ENCODE measurements at places on chromosomes 13 and 19.

GRCh38 chr13:110001670-110002275 is 215.4 kb upstream of the IRS2 start:
- DNase-seq, result no peak

- no peak for DNase-seq
Measured at GRCh38 chr19:29965492-29965891, 23.5 kb downstream of the URI1 start.

DNA sequence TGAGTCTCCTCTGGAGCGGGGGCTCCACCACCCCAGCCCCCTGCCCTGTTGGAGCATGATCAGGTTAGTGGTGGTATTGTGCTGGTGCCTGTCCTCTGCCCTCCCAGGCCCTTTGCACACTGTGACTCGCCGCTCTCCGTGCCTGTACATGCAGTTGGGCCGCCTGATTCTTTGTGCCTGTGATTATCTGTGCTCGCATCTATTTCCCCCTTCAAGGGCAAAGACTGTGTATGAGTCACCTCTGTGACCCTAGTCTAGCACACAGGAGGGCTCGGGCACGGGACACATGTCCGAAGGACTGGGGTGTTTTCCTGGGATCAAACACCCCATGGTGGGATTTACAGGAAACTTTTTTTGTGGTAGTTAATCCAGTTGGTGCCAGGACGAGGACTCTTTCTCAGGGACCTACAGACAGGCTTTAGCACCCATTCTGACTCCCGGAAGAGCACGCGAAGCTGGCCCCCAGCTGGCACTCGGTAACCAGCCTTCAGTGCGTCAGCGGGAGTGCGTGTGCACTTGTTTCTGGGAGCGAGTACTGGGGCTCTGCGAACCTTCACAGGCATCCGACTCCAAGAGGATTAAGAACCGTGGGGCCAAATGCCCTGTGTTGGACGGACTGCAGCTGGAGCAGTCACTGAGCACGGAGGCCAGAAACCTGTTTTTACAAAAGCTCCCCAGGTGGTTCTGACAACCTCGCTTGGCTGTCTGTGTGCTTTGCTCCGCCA is 6.7 kb downstream of the PPP1R37 start:
- DNase-seq, result no peak

GRCh38 chr13:99151516-99151915 is 49.1 kb upstream of the UBAC2 start:
- DNase-seq, result no peak

DNA sequence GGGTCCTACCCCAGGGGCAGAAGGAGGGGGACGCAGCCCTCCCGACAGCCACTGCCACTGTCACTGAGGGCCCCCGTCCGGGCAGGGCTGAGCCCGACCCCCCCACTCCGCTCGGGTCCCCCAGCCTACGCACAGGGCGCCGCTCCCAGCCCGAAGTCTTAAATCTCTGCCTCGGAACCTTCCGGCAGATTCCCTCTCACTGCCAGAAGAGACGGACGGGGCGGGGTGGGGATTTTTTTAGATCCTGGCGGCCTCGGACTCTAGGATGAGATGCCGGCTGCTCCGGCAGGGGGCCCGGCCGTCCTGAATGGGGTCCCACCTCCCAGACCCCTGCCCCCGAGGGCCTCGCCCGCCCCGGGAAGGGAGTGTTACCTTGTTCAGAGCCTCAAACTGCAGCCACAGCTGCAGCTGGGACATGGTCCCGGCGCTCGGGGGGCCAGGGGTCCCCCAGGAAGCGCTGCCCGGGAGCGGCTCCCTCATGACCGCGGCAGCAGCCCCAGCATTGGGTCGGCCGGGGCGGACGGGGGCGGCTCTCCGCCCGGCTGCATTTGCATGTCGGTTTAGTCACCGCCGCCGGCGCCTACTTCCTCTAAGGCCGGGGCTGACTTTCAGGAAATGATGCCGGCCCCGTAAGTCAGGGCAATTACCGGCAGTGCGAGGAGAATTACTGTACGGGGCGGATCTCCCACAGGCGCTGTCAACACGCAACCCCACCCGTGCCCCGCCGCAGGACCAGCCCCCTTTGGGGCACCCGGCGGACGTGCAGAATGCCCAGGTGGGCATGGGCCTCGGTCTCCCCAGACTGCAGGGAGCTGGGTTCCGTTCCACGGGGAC is 28.1 kb downstream of the GPX4 start:
- peak; percentile 87 for DNase-seq

GRCh38 chr13:46561286-46561685 is 8.3 kb downstream of the LRCH1 start:
- DNase-seq, result no peak

DNA sequence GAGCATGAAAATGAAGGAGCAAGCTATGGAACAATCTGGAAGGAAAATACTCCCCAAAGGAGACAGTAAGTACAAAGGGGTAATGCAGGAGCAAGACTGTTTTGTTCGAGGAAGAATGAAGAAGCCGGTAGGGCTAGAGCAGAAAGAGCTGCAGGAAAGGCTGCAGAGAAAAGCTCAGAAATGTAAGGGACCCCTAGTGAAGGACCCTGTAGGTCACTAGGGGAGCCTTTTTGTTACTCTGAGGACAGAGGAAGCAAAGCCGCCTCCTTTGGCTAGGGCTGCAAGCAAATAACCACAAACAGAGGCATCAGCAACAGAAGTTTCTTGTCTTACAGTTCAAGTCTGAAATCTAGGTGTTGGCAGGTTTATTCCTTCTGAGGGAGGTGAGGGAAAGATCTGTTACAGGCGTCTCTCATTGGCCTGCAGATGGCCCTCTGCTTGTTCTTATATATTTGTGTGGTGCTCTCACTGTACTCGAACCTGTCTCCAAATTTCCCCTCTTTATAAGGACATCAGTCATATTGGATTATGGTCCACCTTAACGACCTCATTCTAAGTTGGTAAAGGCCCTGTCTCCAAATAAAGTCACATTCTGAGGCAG is 362.3 kb downstream of the COG6 start:
- DNase-seq, result no peak

- DNase-seq, result peak; percentile 31
Measured at GRCh38 chr13:30376426-30377311, 45.6 kb upstream of the UBE2L5 start.

- DNase-seq, result no peak
Measured at GRCh38 chr19:50430888-50431342, 1.8 kb upstream of the MYBPC2 start.

- DNase-seq, result no peak
Measured at GRCh38 chr13:83691966-83692365, 190.3 kb downstream of the SLITRK1 start.

DNA sequence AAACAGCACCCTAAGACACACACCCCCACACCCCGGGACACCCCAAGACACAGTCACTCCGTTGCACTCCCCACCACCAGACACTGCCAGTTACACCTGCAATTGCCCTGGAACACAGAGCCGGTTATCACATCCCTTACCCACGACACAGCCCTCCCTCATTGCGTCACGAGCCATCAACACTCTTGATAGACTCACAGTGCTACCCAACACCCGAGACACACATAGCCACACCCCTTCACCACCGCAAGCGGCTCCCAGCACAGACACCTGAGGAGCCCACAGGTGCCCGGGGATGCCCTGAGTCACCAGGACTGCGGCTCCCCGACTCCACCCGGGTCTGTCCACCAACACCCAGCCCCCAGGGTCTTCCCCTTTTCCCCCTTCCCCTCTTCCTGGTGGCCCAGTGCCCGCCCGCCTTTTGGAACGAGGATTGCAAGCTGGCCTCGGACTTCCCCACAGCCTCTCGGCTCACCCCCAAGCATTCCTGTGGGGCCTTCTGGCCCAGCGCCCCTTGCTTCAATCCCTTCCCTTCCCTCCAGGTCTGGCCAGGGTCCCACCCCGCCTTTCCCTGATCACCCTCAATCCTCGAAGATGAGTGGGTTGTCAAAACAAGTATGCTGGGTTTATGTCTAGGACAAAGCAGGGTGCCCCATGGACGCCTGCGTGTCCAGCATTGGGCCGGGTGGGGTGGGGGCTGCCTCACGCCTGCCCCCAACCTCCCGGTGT is 1.7 kb upstream of the PTGER1 start:
- no peak for DNase-seq

DNA sequence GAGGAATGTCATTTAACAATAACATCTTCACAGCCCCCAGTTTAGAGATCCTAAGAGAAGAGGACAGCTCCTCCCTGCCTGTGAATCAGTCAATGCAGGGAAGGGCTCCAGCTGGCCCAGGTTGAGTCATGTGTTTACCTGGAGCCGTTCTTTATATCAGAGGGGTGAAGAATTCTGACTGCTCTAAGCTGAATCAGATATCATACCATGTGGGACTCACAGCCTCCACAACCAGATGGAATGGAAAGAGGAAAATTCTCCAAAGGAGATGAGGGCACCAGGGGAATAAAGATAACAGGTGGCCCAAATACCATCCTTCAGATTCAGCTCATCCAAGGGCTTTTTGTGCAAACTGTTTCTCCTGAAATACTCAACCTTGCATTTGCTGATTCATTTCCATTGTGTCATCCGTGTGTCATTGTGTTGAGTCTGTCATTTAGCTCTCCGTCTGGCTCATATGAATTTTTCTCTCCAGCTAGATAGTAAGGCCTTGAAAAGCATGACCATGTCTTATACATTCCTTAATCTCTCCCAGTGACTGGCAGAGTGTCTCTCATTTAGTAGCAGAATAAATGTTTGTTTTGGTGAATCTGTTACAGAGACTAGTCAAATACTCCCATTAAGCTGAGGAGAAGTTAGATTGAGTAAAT is 217.9 kb downstream of the RFC3 start:
- DNase-seq, result no peak

DNA sequence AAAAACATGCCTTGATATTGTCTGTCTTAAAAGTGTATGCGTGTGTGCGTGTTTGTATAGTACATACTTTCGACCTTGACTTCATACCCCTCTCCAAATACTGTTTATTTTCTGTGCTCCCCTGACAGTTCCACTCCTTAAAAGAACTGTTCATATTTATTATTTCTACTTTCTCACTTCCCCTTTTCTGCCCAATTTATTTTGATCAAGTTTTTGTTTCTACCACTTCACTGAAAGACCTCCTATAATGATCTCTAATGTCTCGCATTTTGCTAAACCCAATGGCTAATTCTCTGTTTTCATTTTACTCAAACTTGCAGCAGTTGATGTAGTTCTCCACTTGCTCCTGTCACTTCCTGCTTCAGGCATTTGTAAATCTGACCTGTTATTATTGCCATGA is 426.1 kb upstream of the KLF12 start:
- no peak for DNase-seq

DNA sequence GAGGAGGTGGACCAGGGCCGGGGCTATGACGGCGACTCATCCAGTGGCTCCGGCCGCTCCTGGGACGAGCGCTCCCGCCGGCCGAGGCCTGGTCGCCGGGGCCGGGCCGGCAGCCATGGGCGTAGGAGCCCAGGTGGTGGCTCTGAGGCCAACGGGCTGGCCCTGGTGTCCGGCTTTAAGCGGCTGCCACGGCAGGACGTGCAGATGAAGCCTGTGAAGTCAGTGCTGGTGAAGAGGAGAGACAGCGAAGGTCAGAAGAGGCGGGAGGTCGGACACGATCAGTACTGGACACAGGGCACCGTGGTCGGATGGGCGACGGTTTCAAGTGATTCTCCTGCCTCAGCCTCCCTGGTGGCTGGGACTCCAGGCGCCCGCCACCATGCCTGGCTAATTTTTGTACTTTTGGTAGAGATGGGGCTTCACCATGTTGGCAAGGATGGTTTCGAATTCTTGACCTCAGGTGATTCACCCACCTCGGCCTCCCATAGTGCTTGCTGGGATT is 22.3 kb downstream of the TJP3 start:
- no peak for DNase-seq

DNA sequence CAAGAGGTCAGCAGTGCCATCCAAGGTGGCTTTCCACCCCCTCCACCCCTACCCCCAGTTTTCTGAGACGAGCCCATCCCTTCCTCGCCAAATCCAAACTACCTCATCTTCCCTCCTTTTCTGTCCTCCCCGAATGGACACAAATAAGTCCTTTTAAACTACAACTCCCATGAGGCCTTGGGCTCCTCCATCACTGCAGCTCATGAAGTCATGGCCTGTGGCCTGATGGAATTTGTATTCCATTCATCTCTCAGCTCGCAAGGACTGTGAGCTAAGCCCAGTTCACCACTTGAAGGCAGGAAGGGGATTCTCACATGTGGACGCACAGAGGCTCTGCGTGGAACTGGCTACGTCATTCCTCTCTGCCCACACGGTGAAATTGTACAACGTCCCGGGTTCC is 12.5 kb downstream of the PTPRH start:
- DNase-seq, result no peak

DNA sequence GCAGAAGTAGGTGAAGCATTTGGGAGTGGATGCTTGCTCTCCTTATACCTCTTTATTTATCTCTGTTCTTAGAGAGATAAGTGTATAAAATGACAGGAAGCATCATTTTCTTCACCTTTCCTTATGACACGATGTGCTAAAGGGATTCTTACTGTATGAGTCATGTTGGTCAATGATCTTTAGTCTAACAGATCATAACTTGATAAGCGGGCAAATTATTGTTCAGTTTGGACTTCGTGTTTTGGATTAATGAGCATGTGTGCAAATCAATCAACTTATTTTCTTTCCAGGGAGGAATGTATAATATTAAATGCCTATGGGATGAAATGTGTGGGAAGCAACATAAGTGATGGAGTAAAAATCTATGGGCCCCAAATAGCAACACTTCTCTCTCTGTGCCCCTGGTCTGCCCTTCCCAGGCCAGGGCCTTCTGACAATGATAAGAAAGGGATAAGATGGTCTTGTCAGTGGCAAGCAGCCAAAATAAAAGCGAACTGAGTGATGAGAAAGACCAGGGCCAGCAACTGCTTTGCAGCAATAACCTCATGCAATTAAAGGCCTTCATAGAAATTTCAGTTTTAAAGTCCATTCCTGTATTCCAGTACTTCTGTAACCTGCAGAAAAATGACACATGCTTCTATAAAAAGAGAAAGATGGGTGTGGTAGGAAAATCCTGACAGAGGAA is 61.4 kb downstream of the SLC10A2 start:
- DNase-seq, result no peak

DNA sequence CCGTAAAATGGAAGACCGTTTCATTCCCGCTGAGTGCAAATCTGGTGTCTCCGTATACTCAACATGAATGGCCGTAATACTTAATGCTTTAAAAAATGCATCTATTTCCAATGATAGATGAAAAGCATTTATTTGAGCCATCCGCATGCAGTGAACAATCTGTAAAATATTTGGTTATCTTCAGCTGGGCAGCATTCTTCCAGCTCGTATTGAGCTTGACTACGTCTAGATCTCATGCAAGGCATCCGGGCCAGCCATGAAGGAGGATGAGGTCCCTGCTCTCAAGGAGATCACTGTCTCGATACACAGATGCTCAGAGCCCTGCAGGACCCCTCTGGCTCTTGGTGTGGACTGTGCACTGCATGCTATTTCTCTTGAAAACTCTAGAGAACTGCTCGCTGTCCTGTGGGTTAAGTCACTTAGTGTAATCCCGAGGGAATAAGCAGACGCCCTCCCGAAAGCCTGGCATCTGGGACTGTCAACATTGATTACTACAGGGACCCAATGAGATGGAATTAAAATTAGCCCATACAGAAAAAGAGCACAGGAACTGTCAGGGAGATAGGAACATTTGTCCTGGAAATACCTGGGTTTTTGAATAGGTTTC is 112.4 kb upstream of the RNF113B start:
- DNase-seq, result no peak

- DNase-seq, result no peak
Measured at GRCh38 chr13:40609972-40610726, 56.3 kb downstream of the FOXO1 start.

All from stimulated activated CD4-positive, alpha-beta T cell treated with anti-CD3 and anti-CD28 coated beads, Interleukin-12 subunit alpha, Interleukin-12 subunit beta, amount 100 ng/mL, for 24 hours (primary cell).